ENCODE measurements at places on chromosomes 6 and 20.
A peak's percentile ranks its signal among the peaks of the same experiment; 100 is the strongest.

DNA sequence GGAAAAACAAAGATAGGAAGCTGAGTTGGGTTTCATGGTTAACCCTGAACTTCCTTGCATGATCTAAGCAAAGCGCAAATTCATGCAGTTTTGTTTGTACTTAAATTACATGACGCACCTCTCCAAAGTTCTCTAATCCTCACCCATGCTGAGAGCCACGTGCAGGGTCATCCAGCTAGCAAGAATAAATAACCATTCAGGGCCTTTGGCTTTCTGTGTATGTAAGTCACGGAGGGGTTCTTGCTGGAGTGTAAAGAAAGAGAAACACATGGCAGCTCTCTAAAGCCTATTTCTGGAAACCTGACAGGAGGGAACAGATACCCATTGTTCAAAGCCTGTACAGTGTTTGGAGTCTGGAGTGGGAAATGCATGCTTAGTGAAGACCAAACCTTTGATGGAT is 171.7 kb upstream of the CCN2 start:
- no peak for DNase-seq

GRCh38 chr6:44655412-44656342 is 268.2 kb downstream of the CDC5L start:
- peak; percentile 89 for DNase-seq

- no peak for DNase-seq
These were observed 615.3 kb upstream of the BTBD3 start for GRCh38 chr20:11302436-11302835.

GRCh38 chr6:164066766-164067165 is 652.2 kb downstream of the QKI start:
- DNase-seq = no peak

GRCh38 chr20:16864963-16865362 is 116.8 kb downstream of the OTOR start:
- DNase-seq = no peak

GRCh38 chr6:134902074-134902861 is 47.6 kb downstream of the ALDH8A1 start:
- DNase-seq = no peak

- DNase-seq = no peak
These were observed 63.8 kb downstream of the ELOVL5 start for GRCh38 chr6:53284901-53285300.

DNA sequence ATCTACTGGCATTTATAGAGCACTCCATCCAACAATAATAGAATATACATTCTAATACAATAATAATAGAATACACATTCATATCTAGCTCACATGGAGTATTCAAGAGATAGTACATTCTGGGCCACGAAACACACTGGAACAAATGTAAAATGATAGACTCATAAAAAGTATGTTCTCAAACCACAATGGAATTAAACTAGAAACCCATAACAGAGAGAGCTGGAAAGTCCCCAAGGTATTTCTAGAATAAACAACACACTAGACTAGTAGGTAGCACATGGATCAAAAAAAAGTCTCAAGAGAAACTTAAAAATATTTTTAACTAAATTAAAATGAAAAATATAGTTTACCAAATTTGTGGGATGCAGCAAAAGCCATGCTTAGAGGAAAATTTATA is 9.1 kb upstream of the TP53TG5 start:
- no peak for DNase-seq

DNA sequence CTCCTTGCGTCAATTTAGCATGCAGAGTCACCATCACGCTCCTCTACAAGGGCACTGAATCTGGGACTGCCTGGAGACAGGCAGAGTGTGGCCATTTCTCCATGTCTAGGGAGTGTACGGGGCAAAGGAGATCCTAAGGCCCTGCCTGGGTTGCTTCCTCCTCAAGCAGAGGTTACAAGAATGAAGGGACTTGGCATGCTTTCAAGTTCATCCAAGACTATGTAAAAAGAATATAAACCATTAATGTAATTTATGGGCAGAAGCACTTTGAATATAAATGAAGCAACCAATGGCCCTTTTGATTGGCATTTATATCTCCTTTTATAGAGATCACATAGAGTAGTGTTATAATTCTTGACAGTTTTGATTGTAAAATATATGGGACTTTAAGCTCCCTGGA is 137.5 kb downstream of the BTBD3 start:
- DNase-seq = no peak

DNA sequence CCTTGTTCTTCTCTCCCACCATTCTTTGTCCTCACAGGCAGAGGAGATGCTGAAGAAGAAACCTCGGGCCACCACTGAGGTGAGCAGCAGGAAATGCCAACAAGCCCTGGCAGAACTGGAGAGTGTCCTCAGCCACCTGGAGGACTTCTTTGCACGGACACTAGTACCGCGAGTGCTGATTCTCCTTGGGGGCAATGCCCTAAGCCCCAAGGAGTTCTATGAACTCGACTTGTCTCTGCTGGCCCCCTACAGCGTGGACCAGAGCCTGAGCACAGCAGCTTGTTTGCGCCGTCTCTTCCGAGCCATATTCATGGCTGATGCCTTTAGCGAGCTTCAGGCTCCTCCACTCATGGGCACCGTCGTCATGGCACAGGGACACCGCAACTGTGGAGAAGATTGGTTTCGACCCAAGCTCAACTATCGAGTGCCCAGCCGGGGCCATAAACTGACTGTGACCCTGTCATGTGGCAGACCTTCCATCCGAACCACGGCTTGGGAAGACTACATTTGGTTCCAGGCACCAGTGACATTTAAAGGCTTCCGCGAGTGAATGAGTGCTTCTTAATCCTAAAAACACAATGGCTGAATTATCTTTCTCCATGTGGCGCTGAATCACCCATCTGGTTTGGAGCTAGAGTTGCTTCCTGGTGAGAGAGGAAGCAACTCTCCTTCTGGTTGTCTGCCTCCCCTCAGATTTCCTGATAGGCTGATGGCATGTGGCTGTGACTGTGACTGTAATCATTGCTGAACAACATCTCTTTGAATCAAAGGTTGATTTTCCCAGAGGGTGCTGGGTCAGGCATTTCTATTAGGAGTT is 4.6 kb downstream of the MAD2L1BP start:
- DNase-seq = peak; percentile 44

- DNase-seq = peak; percentile 85
These were observed 5.3 kb upstream of the FOXC1 start for GRCh38 chr6:1604158-1605003.

DNA sequence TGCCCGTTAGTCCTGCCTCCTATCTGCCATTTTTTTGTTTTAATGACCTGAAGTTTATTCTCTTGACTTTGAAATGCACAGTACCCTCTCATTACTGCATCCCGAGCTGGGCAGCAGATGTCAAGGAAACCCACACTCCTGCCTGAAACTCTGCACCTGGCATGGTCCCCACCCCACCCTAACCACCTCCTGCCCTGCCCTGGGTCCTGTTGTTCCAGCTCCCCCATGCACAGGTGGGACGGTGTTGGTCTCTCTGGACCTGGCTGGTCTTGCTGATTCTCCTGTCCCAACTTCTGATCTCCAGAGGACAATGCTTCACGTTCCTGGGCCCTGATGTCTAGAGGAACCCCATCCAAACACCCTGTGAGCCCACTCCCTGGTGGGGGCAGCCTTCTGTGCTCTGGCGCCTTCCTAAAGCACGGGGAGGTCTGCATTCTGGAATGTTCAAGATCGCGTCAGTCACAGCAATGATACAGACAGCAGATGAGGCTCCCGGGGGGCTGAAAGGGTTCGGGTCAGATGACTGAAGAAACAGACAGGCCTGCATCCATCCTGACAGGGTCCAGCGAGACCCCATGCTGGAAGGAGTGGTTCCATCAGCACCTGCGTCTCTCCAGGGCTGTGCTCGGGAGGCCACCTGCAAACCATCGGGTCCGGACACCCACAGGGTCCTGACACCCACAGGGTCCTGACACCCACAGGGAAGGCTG is 73.6 kb downstream of the ERMARD start:
- DNase-seq = no peak

DNA sequence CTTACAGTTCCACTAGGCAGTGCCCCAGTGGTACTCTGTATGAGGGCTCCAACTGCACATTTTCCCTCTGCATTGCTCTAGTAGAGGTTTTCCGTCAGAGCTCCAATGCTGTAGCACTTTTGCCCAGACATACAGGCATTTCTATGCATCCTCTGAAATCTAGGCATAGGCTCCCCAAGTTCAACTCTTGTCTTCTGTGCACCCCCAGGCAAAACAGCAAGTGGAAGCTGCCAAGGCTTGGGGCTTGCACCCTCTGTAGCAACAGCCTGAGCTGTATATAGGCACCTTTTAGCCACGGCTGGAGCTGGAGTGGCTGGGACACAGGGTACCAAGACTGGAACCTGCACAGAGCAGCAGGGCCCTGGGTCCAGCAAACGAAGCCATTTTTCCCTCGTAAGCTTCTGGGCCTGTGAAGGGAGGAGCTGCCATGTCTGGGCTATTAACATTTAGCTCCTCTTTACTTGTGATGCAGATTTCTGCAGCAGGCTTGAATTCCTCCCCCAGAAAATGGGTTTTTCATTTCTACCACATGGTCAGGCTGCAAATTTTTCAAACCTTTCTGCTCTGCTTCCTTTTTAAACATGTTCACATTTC is 596.2 kb upstream of the ADGRB3 start:
- DNase-seq = no peak

- no peak for DNase-seq
These were observed 421.1 kb upstream of the KHDRBS2 start for GRCh38 chr6:62707156-62707555.

DNA sequence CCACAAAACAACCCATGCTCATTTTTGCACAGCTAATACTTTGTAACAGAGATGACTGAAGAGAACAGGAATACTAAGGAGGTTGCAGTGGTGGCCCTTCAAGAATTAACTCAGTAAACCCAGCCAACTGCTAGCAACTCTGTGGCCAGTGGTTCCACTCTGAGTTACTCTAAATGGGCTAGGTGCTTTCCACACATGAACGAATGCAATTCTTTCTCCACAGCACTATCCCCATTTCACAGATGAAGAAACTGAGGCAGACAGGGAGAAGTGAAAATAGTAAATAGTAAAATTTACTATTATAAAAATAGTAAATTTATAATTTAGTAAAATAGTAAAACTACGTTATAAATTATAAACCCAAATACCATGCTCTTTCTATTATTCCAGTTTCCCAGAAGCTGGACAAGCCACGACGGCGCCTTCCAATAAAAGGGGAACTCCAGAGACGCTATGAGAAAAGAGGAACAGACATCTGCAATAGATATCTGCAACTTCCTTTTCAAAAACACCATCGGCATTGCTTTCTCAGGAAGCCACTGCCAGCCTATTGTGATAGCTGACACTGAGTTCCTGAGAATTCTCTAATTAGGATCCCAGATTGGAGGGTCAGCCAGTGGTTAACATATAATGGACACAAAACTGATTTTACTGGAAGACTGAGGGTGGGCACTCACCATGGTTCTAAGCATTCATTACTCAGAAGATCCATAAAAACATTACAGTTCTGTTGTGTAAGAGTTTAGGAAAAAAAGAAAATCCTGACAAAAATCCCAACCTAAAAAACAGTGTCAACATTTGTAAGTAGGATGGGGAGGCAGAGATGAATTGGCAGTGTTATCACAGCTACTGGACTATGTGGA is 16.2 kb downstream of the FKBP1A start:
- no peak for DNase-seq

DNA sequence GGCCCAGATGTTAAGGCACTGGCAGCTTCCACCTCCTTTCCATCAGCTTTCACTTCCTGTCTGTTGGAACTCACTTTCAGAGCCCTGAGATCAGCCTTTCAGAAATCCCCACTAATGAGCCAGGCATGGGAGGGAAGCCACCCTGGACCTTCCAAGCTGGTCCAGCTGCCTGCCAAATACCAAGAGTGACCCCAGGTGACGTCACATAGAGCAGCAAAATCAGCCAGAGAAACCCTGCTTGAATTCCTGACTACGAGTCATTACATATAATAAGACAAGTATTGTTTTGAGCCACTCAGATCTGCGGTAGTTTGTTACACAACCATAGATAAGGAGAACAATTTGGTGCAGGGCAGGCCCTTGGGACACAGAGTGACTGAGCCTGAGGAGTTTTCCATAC is 556.0 kb upstream of the JAG1 start:
- no peak for DNase-seq

GRCh38 chr6:89649682-89650081 is 11.1 kb upstream of the LYRM2 start:
- DNase-seq = no peak

GRCh38 chr6:280775-281468 is 11.4 kb upstream of the DUSP22 start:
- DNase-seq = no peak

- no peak for DNase-seq
These were observed 46.2 kb upstream of the LAMA2 start for GRCh38 chr6:128836761-128837160.

- DNase-seq = no peak
These were observed 311.5 kb downstream of the HDGFL1 start for GRCh38 chr6:22880686-22881433.

DNA sequence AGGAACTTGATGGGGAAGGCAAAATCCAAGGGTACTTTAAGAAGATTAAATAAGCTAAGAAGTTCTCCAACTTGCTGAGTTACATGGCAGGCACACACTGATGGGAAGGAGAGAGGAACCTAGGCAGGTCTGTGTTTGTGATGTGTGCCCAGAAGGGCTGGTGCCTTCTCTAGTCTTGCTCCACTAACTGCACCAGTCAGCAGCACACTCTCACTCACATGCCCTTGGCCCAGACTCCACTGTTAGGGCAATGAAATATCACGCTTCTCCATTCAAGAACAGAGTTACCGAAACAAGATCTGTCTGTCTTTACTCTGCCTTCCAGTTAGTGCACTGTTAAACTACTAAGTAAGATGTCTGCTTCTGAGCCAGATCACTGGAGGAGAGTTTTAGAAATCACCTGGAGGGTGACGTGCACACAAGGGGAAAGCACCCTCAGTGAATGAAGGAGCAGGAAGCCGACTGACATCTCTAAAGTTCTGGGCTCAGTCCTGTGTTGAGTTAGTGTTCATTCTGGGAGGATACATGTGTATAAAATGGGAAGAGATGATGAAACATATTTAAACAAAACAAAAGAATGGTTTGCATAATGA is 251.1 kb downstream of the FOXC1 start:
- no peak for DNase-seq

- no peak for DNase-seq
These were observed 110.8 kb downstream of the ERMARD start for GRCh38 chr6:169862043-169862891.

DNA sequence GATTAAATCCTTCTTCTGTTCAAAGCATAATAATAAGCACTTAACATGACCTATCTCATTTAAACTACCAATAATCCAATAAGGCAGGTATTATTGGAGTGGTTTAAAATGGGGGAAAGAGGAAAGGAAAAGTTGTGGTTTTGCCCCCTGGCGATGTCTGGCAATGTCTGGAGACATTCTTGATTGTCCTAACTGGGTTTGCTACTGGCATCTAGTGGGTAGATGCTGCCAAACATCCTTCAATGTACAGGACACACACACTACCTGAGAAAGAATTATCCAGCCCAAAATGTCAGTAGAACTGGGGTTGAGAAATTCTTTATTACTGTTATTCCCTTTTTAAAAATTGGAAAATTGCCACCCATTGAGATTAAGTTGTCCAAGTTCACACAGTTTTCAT is 25.2 kb upstream of the SRSF6 start:
- no peak for DNase-seq
